ENCODE measurements at places on chromosomes 7 and 10.

- no peak for DNase-seq
These were observed 260.9 kb upstream of the FZD8 start for GRCh38 chr10:35903021-35903420.

DNA sequence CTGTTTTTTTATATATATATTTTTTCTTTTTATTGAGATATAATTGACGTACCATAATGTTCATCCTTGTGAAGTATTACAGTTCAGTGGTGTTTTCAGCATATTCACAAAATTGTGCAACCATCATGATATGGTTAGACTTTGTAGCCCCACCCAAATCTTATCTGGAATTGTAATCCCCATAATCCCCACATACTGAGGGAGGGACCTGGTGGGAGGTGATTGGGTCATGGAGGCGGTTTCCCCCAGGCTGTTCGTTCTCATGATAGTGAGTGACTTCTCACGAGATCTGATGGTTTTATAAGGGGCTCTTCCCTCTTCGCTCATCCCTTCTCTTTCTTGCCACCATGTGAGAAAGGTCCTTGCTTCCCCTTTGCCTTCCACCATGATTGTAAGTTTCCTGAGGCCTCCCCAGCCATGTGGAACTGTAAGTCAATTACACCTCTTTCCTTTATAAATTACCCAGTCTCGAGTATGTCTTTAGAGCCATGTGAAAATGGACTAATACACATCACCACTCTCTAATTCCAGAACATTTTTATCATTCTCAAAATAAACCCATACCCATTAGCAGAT lies 73.9 kb upstream of the SMNDC1 start:
- no peak for DNase-seq

DNA sequence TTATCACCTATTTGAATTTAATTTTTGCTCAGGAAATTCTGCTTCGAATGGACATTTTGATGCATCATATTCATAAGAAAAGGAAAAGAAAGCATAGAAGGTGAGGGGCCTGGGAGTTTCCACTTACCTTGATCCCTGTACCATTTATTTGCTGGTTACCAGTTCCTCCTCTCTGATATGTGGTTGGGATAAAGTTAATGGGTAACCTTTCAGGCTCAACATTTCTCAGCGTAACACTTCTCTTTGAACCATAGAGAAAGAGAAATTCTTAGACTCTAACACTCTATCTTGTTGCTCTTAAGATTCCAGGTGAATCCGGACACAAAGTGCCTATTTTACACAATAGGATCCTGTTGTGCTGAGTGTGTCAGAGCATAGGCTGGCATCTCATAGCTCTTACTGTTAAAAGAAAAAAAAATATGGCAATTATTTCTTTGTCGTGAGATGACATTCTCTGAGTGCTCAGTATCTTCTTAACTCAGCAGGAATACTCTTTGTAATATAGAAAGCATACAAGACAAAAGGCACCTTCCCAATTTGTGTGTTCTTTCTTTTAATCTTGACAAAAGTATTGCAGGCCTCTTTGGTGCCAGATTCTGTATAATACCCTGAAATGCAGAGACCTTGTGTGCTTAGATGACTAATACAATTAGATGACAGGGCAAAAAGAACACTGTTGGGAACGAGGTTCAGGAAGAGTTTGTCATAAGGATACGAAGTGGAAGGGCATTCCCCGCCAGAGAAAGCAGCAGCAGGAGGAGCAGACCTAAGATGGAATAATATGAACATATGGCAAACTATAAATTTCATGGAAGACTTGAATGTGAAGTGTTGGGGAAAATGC lies 689.6 kb downstream of the NRG3 start:
- no peak for DNase-seq

DNA sequence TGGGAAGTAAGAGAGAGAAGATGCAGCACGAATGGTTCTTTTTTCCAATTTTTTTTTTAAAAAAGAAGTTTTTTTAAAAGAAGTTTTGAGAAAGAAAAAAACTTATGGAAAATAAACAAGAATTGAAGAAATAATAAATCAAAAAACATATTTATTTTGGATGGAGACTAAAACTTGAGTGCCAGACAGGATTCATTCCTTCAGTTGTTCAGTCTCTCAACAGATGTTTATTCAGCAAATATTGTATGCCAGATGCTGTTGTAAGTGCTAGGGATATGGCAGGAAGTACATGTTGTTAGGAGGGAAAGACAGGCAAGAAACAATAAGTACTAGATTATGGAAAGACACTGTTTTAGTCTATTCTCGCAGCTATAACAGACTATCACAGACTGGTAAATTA lies 750.7 kb upstream of the PHF14 start:
- no peak for DNase-seq

GRCh38 chr7:24496036-24496435 lies 77.2 kb upstream of the PALS2 start:
- DNase-seq, result no peak
